ENCODE measurements at places on chromosomes 7 and 10.

DNA sequence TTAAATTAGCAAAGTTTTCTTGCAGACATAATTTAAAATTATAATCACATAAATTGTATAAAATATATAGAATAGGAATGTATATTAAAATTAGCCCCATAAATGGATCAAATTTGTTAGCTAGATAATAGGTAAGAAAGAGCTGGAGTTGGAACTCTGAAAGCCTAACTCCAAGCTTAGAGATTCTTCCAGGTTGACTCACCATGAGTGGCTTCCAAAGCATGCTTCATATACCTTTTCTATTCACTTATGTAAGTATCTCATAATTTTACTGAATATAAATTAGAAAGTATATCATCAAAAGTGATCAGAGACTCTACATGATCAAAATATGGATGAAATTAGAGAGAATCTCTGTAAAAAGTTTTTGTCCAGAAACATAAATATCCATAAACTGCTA lies 320.7 kb upstream of the MAGI2 start:
- DNase-seq: no peak

GRCh38 chr7:12504149-12504548 lies 66.4 kb upstream of the SCIN start:
- no peak for DNase-seq

GRCh38 chr7:131072505-131073091 lies 255.1 kb upstream of the MKLN1 start:
- DNase-seq: peak; percentile 53

GRCh38 chr7:156515911-156516790 lies 124.4 kb upstream of the RNF32 start:
- DNase-seq: no peak

GRCh38 chr7:74409571-74409970 lies 44.1 kb upstream of the GTF2IRD1 start:
- DNase-seq: no peak

GRCh38 chr7:132825222-132825621 lies 249.0 kb upstream of the PLXNA4 start:
- DNase-seq: no peak

- peak; percentile 67 for DNase-seq
Observed at GRCh38 chr10:69438536-69439349, 12.5 kb upstream of the TSPAN15 start.

GRCh38 chr10:133258066-133258817 lies 18.4 kb downstream of the ADAM8 start:
- no peak for DNase-seq

GRCh38 chr7:138865843-138866242 lies 67.8 kb upstream of the ATP6V0A4 start:
- no peak for DNase-seq

DNA sequence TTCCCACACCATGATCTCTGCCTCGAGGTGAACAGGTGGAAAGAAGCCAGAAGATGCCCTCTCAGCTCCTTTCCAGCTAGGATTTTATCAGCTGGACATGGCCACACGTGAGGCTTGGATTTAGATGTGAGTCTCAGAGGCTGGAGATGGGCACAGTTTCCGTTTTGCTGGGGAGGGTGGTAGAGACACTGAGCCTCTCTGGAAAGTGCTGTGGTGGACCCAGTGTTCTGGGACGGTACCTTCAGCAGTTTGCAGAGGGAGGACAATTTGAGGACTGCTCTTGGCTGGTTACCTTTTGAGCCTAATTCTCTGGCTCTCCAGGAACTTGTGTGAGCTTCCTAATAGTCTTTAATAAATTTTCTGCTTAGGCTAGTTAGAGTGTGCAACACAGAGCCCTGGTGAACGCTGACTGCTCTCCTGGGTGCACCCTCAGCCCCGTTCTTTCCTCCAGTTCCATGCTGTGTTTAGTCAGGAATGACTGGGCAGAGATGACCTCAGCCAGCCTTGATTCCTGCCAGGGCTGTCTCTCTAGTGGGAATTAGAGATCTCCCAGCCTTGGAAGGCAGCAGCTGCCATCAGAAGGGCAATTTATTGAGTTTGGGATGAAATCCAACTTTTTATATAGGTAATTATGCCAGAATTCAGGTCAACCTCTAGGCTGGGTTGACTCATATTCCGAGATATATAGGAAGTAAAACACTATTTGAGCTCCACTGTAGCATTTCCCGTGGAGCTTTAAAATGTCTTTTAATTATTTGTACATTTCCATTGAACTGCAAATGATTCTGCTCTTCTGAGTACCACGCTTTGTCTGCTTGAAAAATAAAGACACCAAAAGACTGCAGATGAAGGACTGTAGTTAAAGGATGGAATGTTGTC lies 103.9 kb downstream of the GATA3 start:
- no peak for DNase-seq

- no peak for DNase-seq
Observed at GRCh38 chr7:74197449-74198124, 12.2 kb upstream of the LAT2 start.

DNA sequence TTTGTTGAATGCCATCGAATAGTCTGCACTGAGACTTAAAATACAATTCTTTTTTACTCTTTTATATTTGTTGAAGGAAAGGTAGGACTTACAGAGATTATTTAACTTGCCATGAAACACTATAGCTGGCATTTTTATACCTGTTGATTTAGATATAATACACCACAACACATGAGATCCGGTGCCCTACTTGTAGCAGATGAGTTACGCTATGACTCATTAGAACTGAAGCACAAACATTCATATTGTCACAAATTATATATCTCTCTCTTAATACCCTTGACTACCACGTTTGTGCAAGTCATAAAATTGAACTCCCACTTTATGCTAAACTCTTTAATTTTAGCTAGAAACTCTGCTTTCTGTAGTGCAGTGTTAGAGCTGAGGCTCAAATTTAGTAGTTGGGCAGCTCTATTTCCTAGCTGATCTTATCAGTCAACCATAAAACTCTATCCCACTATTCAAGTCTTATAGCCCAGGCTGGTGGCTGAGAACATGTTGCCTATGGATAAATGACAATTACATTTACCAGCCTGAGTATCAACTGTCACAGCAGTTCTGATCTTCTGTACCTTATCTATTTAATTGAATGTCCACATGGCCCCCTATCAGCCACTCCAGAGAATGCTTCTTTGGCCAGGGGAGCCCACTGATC lies 137.4 kb upstream of the SEMA3D start:
- no peak for DNase-seq

- no peak for DNase-seq
Observed at GRCh38 chr7:152173372-152174070, 148.0 kb downstream of the GALNT11 start.

DNA sequence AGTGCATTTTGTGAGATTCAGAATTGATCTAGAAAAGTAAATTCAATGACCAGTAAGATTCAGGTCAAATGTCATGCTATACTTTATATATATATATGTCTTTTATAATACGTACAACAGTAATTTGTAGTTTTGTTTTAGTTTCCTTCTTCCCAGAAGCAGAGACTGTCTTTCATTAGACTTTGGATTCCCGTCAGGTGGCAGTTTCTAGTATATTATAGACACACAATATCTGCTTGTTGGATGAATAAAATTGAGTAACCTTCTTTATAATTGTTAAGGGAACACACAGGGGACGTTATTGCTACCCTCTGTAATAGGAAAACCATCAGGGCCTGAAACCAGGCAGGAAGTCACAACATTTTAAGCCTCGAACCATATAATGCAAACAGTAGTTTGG lies 5.3 kb upstream of the LAMB1 start:
- no peak for DNase-seq

DNA sequence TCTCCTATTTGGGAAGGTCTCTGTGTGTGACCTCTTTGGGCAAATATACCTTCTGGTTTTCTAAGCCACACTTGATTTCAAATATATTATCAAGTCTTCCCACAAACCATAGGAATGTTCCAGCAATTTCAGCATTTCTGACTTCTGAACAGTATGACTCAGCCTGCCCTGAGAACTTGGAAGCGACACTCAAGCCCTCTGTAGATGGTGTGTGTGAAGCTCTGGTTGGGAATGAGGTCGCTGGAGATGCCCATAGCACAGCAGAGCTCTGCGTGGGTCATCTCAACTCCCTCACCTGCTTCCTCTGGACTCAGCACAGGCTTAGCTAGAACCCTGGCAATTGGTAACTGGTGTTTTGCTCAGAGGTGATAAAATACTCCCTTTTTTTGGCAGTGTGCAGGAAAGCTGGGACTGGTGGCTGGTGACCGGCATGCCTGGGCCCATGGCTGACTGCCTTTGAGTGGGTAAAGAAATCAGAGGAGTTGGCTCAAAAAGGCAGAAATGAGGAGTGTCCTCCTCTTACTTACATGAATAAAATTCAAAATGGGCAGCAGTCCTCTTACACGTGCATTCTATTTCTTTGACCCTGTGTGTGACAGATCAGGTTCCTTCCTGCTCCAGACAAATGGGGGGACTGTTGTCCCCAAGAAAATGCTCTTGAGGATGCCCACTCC lies 87.5 kb upstream of the NRP1 start:
- DNase-seq: peak; percentile 10

GRCh38 chr10:75911426-75911825 lies 480.0 kb downstream of the LRMDA start:
- DNase-seq: no peak

GRCh38 chr7:134941185-134941900 lies 45.0 kb upstream of the AGBL3 start:
- DNase-seq: peak; percentile 65

DNA sequence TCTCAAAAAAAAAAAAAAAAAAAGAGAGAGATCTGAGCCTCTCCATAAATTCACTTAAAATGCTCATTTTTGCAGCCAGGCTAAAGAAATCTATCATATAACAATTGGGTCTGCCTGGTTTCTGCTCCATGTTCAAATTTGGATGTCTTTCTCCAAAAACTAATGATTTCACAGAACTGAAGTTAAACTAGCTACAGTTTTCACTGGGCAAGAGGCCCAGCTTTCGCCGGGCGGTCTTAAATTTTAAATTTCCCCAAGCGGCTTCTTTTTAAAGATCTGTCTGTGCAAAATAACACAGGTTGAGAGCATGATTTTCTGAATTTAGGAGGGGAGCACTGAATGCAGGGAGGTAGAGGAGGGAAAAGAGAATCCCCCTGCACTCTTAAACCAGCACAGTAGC lies 603.4 kb downstream of the KCNMA1 start:
- DNase-seq: no peak

- no peak for DNase-seq
Observed at GRCh38 chr10:59752278-59752940, 846 bp downstream of the MRLN start.

GRCh38 chr7:4715410-4715776 lies 33.3 kb downstream of the FOXK1 start:
- DNase-seq: no peak

GRCh38 chr7:71385330-71385729 lies 253.4 kb downstream of the GALNT17 start:
- DNase-seq: peak; percentile 83

- DNase-seq: no peak
Observed at GRCh38 chr10:120607710-120608703, 151.0 kb downstream of the PLPP4 start.

Data from ELF-1 (cell line).